Sciatic nerve (tissue), 2 donors: ENCODE measurements at places on chromosomes 3 and 15. TPM values are rescaled to one million over a fixed set of nuclear protein-coding genes. Genes with fewer than 3 reads are reported as not detected.

CPNE9 gene
- total RNA-seq, result not detected

FRMD5 gene
- total RNA-seq, result 6.7 TPM

ACKR2 gene
- 19.0 TPM for total RNA-seq

GPR15 gene
- total RNA-seq, result 0.36 TPM

GRCh38 chr3:161171113-161171512 lies 50.0 kb upstream of the NMD3 start:
- peak; percentile 64 for DNase-seq

- no peak for DNase-seq
These were observed 12.8 kb downstream of the RBP2 start for GRCh38 chr3:139463466-139463865.

GRCh38 chr15:91385311-91385710 lies 285.3 kb downstream of the SV2B start:
- no peak for DNase-seq

- DNase-seq, result no peak
These were observed 107.6 kb downstream of the IL20RB start for GRCh38 chr3:137065381-137065780.

DNA sequence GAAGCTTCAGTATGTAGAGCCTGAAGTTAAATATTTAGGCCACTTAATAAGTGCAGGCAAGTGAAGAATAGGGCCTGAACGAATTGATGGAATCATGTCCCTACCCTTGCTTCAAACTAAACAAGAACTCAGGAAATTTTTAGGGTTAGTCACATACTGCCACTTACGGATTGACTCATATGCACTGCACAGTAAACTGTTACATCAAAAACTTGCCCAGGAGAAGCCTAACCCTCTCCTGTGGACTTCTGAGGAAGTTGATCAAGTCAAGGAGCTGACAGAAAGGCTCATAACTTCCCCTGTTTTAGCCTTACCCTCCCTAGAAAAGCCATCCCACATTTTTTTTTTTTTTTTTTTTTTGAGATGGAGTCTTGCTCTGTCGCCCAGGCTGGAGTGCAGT lies 20.6 kb upstream of the KBTBD12 start:
- DNase-seq, result no peak

- no peak for DNase-seq
These were observed 59.4 kb upstream of the XRN1 start for GRCh38 chr3:142507241-142507640.

DNA sequence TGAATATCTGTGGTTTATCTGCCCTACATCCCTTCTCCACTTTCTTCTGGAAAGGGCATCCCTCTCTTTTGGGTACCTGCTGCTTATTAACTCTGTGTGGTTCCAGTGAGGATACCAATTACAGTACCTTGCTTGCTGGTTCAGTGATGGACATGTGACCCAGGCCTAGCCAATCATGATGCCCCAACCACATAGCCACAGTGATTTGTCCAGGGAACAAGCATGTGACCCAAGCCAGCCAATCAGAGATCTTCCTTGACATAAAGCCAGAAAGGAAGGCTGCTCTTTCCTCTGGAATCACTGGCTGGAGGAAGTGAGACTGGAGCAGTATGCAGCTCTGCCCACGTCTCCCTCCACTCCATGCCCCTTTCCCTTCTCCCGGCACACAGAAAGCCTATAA lies 10.9 kb upstream of the TMEM158 start:
- no peak for DNase-seq

GRCh38 chr3:71062952-71063772 lies 520.4 kb downstream of the FOXP1 start:
- no peak for DNase-seq

DNA sequence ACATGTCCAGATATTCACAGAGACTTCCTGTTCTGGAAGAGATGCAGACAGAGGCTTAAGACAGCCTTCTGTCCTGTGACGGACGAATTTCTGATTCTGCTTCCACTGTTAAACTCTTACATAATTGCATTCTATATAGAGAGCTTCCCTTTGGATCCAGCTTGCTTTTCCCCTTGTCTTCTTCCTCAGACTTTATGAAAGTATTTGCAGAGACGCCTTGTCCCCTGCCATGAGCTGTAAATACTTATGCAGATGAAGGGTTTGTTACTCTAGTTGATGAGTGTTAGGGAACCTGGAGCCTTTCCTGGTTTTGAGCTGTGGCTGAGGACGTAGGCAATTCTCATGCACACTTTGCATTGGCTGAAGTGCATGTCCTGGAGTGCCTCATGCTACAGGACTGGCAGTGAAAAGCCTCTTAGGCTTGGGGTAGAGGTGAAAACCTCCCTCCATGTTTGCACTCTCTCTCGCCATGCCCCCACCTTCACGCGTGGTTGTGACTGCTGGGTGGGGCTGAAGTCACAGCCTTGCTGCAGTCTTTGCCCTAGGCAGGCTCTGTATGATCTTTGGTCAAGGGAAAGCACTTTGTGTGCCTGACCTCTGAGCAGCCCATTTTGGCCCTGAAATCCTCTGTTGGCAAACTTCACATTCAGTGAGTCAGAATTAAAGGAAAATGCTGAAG lies 286.6 kb downstream of the PTPRG start:
- no peak for DNase-seq

GRCh38 chr3:115562636-115563267 lies 60.6 kb upstream of the GAP43 start:
- no peak for DNase-seq

DNA sequence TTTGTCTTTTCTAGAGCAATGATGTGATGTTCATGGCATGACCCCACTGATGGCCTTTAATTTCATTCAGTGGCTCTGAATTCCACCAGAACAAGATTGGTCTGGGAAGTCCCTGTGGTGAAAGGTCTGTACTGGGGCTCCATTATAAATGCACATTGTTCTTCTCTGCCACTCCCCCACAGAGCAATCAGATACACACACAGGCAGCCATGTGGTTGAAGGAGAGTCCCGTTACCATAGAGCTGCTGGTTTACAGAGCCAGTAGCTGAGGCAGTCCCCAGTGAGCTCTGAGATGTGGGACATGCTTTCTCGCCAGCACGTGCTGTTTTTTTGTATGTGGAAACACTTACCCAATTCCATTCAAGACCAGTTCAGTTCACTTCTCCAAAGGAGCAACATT lies 172.7 kb upstream of the TRIM42 start:
- DNase-seq, result no peak

DNA sequence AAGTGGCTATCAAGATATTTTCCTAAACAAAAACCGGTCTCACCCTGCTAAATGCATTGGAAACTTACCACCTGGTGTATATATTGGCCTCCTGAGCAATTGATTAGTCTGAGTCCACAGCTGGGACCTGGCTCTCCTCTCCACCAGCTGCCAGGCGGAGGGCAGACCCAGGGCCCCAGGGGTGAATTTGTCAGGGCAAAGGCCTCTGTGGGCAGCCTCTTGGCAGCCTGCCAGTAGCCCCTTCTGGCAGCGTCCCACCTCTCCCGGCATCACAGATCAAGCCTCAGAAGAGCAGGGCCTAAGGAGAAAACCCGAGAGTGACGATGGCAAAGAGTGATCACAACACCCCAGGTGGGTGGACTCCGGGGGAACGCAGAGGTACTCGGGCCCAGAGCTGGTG lies 43.0 kb upstream of the IDH2 start:
- DNase-seq, result no peak

GRCh38 chr3:60573494-60573893 lies 677.8 kb downstream of the FHIT start:
- DNase-seq, result no peak

GRCh38 chr3:122322095-122323075 lies 2.7 kb upstream of the CSTA start:
- no peak for DNase-seq
